ENCODE measurements at places on chromosomes 16 and 17.

GRCh38 chr17:7398612-7399011 is 4.3 kb upstream of the PLSCR3 start:
- DNase-seq: no peak

GRCh38 chr16:10610499-10611184 is 30.2 kb upstream of the EMP2 start:
- no peak for DNase-seq

GRCh38 chr17:75965468-75965867 is 13.5 kb downstream of the ACOX1 start:
- DNase-seq: no peak

DNA sequence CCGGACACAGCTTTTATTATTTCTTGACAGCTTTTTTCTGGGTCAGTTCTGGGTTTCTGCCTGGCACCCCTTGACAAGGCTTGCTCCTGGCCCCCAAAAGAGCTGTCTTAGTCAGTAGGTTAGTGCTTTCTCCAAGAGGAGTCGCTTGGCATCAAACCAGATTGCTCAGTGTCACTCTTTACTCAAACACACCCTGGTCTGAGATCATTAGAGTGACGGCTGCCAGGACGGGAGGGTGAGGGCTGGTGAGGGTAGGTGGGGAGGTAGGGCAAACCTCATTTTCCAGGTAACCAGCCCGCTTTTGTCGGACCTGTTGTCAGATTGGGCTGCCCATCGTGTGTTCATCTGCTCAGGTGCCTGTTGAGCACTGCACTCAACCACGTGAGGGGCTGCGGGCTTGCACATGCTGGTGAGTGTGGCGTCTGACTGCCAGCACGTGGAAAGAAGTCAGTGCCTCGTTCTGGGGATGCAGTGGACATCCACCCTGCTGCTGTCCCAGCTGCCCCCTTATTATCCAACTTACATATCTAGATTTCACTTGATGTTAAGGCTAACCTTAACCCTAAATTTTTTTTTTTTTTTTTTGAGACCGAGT is 12.4 kb downstream of the TMEM94 start:
- no peak for DNase-seq

DNA sequence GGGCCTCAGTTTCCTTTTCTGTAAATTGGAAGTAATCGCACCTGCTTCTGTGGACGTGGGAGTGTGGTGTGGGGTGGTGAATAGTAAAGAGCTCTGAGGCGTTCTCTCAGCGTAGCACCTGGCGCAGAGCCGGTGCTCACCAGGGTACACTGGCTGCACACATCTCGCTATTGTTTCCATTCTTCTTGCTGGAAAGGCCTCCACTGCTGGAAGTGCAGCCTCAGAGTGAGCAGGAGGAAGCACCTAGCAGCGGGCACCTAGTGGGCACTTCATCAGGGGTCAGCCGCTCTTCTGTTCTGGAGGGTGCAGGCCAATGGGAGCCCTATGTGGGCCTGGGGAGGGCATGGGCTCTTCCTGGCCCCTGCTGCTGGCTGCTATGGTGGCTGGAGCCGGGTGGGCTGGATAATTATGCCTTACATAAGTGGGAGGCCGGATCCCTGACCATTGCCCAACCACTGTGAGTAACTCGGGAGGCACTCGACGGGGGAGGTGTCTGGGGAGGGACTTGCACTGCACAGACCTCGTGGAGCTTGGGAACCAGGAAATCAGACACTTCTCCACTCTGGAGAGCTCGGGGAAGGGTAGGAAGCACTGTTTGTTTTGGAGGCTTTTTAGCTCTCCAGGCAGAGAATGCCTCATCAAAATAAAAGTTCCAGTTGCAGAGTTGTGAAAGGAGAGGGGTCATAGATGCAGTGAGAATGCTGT is 1.7 kb downstream of the MAP2K3 start:
- peak; percentile 94 for DNase-seq

GRCh38 chr17:69320908-69321238 is 6.1 kb downstream of the ABCA5 start:
- no peak for DNase-seq

GRCh38 chr16:68731637-68732036 is 5.5 kb upstream of the CDH1 start:
- DNase-seq: no peak

DNA sequence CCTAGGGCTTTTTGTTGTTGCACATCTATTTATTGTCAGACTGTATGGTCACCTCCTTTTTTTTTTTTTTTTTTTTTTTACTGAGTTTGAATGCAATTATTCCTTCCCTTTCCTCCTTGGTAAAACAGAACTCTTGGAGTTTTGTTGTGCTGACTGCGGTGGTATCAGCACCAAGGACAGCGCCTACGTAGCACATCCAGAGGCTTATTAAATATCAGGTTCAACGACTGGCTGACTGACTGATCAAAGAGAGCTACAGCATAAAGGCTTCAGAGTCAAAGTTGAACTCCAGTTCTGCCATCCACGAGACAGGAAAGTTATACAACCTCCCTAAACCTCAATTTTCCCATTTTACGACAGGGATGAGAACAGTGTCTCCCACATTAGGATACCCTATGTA is 86.1 kb upstream of the RBFOX1 start:
- peak; percentile 3 for DNase-seq

DNA sequence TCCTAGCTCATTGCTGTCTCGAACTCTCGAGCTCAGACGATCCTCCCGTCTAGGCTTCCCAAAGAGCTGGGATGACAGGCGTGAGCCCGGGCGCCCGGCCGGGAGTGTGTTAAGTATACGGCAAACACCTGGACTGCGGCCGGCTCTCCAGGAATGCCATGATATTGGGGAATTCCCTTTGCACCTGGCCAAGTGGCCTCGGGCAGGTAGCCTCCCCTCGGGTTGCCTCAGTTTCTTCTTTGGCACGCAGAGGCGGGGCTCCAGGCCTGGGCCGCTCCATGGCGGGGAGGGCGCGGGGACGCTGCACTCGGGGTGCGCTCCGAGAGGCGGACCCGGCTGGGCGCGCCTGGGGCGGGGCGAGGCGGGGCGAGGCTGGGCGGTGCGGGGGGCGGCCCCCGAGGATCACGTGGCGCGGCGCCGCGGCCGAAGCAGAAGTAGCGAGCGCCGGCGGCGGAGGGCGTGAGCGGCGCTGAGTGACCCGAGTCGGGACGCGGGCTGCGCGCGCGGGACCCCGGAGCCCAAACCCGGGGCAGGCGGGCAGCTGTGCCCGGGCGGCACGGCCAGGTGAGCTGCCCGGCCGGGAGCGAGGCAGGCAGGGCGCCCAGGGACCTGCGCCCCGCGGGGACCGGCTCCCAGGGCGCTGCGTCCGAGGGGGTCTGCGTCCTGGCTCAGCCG is at the start of gene PLCG2:
PLCG2 (plus strand) TSS at position 431 of the 675 bp plus-strand sequence. CDS start 6,699 bp downstream, outside the sequence.
- peak; percentile 51 for DNase-seq

DNA sequence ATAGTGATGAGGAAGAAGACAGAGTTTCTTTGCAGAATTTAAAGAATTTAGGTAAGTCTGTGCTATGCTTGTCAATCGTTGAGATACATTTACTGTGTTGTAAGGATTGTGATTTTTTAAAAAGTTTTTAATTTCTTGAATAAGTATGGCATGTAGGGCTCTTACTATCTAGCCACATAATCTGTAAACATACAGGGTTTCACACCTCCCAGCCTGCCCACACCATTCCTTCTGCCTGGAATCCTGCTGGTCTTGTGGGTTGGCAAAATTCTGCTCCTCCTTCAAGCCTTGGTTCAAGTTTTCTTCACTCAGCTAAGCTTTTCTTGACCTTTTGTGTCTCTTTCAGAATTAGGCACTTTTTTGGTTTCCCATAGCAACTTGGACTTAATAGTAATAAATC is 7.5 kb downstream of the ZNHIT3 start:
- no peak for DNase-seq

DNA sequence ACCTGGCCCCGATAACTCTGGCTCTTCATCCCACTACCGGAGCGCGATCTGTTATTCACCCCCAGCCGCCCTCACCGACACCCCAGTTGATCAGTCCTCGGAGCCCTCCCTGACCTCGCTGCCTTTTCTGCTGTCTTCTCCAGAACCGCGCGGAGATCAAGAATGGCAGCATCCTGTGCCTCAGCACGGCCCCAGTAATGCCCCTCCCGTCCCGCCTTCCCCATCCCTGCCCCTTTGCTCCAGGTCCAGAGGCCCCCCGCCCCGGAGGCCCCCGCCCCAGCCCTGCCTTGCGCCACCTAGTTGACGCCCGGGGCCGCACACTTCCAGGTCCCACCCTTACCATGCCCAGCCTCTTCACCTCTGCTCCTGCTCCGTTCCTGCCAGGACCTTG is 872 bp downstream of the ELMO3 start:
- no peak for DNase-seq

GRCh38 chr16:50464325-50465290 is 83.6 kb upstream of the NKD1 start:
- DNase-seq: no peak

DNA sequence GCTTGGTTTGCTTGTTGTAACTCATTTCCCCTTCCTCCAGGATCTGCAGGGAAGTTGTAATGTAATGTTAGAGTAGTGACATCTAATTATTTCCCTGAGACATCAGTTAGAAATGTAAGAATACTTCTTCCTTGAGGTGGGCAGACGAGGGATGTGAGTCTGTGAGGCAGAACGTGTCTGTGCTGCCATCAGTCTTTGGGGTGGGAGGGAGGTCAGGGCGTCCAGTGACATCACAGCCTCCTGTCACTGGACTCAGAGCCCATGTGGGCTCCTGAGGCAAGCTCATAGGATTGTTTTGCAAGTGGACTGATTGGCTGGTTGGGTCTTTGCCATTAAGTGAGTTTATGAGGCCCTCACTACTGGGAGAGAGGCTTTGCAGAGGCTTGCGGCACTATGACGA is 188.8 kb downstream of the CCDC182 start:
- no peak for DNase-seq

DNA sequence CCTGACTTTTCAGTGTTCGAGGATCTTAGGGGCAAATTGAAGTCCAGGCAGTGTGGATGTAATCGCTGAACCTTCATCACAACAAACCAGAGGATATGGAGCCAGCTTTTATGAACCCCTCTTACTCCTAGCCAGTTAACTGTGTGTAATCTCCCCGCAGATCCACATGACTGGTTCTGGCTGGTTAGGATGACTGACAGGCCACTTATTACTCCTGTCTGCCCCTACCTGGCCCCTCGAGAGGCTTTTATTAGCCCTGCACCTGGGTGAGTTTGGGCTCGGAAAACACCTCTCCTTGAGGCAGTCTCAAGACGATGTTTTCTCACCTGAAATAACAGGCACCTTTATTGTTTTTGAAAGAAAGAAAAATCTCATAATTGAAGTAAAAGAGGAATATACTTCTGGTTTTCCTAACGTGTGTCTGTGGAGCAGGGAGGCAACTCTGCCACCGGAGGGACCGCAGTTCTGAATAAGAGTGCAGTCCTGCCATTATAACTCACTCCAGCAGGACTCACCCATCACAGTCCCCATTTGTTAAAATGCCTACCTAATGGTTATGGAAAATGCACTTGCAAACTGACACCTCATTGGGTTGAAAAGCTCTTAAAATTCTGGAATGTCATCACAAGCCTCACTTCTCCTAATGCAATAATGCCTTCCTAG is 291.9 kb upstream of the N4BP1 start:
- no peak for DNase-seq

- no peak for DNase-seq
Measured at GRCh38 chr16:35252356-35252936, 1793.0 kb downstream of the TP53TG3F start.

- no peak for DNase-seq
Measured at GRCh38 chr16:70766176-70766575, 34.8 kb downstream of the VAC14 start.

GRCh38 chr17:2253768-2254406 is 49.7 kb downstream of the SMG6 start:
- no peak for DNase-seq

DNA sequence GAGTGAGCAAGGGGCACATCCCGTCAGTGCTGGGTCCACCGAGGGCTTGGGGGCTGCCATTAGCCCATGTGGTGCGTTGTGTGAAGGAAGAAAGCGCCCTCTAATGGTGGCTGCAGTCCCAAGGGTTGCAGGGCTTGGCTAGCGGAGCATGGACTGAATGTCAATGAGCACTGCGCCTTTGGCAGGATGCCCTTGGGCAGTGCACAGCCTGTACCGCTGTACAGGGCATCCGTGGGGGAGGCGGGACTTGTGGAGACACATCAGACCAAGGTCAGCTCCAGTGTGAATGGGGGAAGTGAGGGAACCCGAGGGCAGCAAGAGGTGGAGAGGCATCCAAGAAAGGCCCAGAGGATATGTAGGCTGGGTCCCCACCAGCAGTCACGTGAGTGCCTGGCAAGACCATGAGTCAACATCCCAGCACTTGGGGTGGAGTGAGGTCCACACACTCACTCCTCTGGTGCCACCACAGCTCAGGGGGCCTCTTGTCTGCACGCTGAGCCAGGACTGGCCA is 75.5 kb upstream of the MED9 start:
- DNase-seq: peak; percentile 43

DNA sequence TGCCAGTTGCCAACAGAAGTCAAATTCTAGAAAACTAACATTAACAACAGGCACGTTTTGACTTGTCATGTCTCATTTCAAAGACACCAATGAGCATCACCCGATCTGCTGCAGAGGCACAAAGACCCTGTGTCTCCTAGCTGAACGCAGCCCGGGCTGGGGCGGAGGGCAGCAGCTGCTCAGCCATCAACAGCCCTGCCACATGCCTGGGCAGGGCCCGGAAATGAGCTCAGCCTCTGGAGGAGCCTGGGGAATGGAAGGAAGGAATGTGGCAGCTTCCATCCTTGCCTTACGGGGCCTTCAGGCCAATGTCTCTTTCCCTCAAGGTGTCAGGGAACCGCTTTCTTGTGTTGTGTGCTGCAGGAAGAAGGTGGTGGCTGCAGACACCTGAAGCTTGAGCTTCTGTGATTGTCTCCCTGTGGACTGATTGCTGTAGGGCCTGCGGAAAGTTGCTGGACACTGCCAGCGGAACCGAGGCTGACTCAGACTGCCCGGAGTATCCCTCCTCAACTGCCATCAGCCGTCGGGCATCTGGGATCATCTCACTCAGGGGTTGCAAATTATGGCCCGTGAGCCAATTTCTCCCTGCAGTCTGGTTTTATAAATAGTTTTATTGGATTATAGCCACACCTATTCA is 7.3 kb downstream of the CDH13 start:
- DNase-seq: peak; percentile 75

GRCh38 chr16:24552705-24553246 is 13.4 kb downstream of the RBBP6 start:
- DNase-seq: no peak

GRCh38 chr16:86630471-86630870 is 52.1 kb downstream of the FOXL1 start:
- DNase-seq: peak; percentile 59

GRCh38 chr17:3818786-3819185 is 17.8 kb upstream of the ITGAE start:
- no peak for DNase-seq

- DNase-seq: no peak
Measured at GRCh38 chr17:73227944-73228343, 33.7 kb downstream of the CPSF4L start.
